ENCODE measurements at places on chromosomes 4 and X. TPM values are rescaled to one million over a fixed set of nuclear protein-coding genes. Genes with fewer than 3 reads are reported as not detected.

DNA sequence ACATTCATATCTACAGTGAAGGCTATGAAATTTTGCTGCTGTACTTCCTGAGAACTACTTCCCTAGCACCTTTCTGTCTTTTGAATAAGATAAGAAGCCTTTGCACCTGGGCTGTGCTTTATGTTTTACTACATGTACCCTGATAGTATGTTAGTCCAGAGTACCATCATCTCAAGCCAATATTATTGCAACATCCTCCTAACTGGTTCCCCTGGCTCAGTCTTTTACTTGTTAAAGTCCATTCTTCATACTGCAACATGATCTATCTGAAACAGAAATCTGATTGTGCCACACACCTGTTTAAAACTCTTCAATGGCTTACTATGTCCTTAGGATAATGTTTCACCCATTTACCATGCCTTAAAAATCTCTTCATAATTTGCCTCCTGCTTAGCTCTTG lies 102.3 kb downstream of the AGTR2 start:
- no peak for DNase-seq
- H3K27ac ChIP-seq = no peak overlapping the region
- H3K27me3 ChIP-seq = no peaks in the 10 kb centered on the region
- H3K4me3 ChIP-seq = no peak overlapping the region
- H3K4me1 ChIP-seq = no peaks in the 10 kb centered on the region

GRCh38 chr4:4323705-4324534 lies 33.9 kb downstream of the ZBTB49 start:
- peak overlapping the region; percentile 49 for H3K27ac ChIP-seq
- no peak overlapping the region for H3K4me3 ChIP-seq
- no peak for DNase-seq

DNA sequence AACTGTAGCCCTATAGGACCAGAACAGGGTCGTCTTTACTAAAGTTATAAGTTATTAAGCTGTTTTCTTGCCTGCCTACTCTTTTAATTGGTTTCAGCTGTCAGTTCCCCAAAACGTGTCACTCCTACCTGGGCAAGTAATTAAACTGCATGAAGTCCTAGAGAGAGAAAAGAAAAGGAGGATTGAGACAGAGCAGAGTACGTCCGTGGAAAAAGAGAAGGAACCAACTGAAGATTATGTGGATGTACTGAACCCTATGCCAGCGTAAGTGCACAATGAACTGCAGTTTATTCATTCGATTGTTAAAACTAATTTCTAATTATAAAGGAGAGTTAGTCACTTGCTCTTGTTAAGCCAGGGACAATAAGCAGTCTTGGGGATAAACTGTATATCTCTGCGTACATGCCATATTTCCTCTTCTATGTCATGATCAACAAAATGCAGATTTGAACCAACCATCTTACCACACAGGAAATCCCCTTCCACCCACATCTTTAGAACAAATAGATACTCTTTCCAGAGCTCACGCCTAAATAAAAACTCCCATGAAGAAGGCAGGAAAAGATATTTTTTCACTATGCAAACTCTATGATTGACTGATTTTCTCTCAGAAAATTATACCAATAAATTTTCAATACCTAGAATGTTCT lies 22.8 kb downstream of the STAP1 start:
- no peak overlapping the region for H3K4me3 ChIP-seq
- peaks cover 28% of the 10 kb centered on the region for H3K4me1 ChIP-seq
- no peaks in the 10 kb centered on the region for H3K36me3 ChIP-seq
- no peak for DNase-seq
- no peak overlapping the region for H3K27ac ChIP-seq

DNA sequence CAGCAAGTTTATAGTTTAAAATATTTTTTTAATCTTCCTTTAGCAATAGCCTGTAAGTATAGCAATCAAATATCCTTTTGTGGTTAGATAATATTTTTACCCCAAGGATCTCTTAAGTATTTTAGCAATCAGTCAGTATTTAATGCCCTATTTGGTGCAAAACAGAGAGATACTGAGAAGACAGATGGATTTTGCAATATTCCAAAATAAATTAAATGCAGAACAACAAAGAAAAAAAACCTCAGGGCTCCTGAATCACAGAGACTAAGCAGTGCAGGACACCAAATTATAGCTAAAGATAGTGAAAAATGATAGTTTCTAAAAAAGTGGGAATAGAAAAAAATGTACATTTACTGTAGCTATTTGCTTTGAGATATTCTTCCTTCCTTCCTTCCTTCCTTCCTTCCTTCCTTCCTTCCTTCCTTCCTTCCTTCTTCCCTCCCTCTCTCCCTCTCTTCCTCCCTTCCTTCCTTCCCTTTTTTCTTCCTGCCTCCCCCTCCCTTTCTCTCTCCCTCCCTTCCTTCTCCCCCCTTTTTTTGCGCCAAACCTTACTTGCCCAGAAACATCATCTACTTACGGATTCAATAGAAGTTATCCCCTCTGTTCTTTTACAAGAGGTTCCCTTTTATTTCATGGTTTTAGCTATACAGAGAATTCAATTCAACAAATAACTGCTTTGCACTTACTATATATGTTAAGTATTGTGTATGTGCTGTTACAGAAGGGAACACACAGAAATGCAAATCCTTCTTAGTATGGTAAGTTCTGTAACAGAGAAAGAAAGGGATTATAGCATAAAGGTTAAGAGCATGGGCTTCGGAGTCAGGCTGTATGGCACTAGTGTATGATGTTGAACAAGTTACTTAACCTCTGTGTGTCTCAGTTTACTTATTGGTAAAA lies 219.0 kb downstream of the CPE start:
- no peaks in the 10 kb centered on the region for H3K4me1 ChIP-seq
- no peaks in the 10 kb centered on the region for H3K36me3 ChIP-seq
- no peak overlapping the region for H3K27ac ChIP-seq
- H3K27me3 ChIP-seq = no peaks in the 10 kb centered on the region
- no peak overlapping the region for H3K4me3 ChIP-seq
- no peak for DNase-seq

DNA sequence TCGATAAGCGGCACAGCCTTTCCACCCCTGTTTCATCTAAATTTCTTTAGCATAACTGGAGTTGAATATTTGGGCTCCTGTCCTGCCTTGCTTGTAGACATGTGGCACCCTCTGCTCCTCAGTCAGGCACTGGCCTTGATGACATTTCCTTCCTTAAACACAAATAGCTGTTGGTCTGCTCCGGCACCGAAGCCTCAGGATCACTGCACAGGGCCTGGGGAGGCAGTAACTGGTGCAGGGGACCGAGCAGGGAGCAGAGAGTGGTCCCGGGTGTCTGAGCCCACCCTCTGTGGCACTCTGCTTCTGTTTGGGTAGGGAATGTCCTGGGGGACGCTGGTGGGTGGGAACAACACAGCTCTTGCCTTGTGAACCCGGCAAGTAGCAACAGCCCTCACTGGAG lies 13.6 kb downstream of the RGS12 start:
- H3K27me3 ChIP-seq = no peaks in the 10 kb centered on the region
- no peak for DNase-seq
- peaks cover 48% of the 10 kb centered on the region for H3K4me1 ChIP-seq
- no peak overlapping the region for H3K4me3 ChIP-seq
- no peak overlapping the region for H3K27ac ChIP-seq
- H3K36me3 ChIP-seq = no peaks in the 10 kb centered on the region

GRCh38 chr4:173424899-173425805 lies 26.2 kb upstream of the SCRG1 start:
- H3K27ac ChIP-seq = no peak overlapping the region
- H3K4me3 ChIP-seq = no peak overlapping the region
- no peaks in the 10 kb centered on the region for H3K27me3 ChIP-seq
- no peaks in the 10 kb centered on the region for H3K36me3 ChIP-seq
- no peak for DNase-seq

GRCh38 chr4:24103434-24104157 lies 213.7 kb upstream of the PPARGC1A start:
- H3K27ac ChIP-seq = no peak overlapping the region
- no peak overlapping the region for H3K4me3 ChIP-seq
- no peaks in the 10 kb centered on the region for H3K4me1 ChIP-seq
- DNase-seq = no peak

GRCh38 chrX:39760930-39761329 lies 336.8 kb downstream of the BCOR start:
- H3K27ac ChIP-seq = no peak overlapping the region
- no peaks in the 10 kb centered on the region for H3K36me3 ChIP-seq
- no peak overlapping the region for H3K4me3 ChIP-seq
- DNase-seq = no peak
- H3K27me3 ChIP-seq = no peaks in the 10 kb centered on the region

- H3K4me3 ChIP-seq = no peak overlapping the region
- no peak overlapping the region for H3K27ac ChIP-seq
- no peaks in the 10 kb centered on the region for H3K4me1 ChIP-seq
- no peaks in the 10 kb centered on the region for H3K27me3 ChIP-seq
- no peak for DNase-seq
- no peaks in the 10 kb centered on the region for H3K36me3 ChIP-seq
These were observed 19.1 kb downstream of the STARD8 start for GRCh38 chrX:68666580-68666979.

DNA sequence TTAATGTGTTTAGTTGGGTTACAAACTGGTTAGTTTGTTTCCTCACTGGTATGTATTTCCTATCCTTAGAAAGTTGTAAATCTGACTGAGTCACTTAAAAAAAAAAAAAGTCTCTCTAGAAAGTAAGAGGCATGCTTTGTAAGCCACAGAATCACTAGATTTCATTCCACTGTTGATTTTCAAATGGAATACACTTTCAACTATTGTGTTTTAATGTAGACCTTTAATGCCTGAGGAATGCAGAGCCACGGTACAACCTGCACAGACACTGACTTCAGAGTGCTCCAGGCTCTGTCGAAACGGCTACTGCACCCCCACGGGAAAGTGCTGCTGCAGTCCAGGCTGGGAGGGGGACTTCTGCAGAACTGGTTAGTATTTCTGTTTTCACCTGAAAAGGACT lies 88.6 kb downstream of the HHIP start:
- no peaks in the 10 kb centered on the region for H3K36me3 ChIP-seq
- no peak overlapping the region for H3K27ac ChIP-seq
- H3K27me3 ChIP-seq = no peaks in the 10 kb centered on the region
- DNase-seq = no peak

- no peak overlapping the region for H3K27ac ChIP-seq
- DNase-seq = no peak
- H3K27me3 ChIP-seq = no peaks in the 10 kb centered on the region
- H3K4me3 ChIP-seq = no peak overlapping the region
- H3K36me3 ChIP-seq = no peaks in the 10 kb centered on the region
These were observed 1186.8 kb downstream of the TECRL start for GRCh38 chr4:63222466-63222865.

DNA sequence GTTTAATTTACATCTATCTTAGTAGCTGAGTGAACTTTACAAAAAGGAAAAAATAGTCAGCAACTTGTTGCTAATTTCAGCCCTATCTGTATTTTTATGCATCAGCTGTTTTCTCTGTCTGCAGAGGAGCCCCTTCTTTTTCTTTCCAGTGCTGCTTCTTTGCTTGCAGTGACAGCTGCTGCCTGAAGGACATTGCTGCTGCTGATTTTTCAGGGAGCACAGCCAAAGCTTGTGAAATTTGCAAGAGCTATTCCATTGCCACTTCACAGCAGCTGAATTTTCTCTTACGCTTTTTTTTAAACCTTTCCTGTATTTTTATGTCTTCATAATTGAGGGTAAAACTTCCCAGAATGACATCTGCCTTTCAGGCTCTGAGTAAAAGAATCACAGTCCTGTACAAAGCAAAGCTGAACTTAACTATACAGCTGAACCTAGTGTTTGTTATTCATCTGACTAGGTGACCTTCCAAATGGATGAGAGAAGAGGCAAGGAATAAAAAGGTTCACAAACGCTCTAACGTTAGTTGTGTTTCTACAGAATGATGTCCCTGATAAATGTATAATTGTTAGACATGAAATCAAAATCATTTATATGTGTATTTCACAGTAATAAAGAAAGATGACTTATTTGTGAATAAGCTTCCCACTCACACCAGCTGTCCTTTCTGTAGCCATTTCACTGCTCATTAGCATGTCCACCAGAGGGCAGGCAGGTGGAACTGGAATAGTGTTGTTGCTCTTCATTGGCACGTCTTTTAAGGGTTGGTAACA lies 541.4 kb downstream of the ADGRL3 start:
- DNase-seq = no peak
- H3K4me1 ChIP-seq = no peaks in the 10 kb centered on the region
- H3K36me3 ChIP-seq = no peaks in the 10 kb centered on the region
- H3K4me3 ChIP-seq = no peak overlapping the region
- no peak overlapping the region for H3K27ac ChIP-seq

DNA sequence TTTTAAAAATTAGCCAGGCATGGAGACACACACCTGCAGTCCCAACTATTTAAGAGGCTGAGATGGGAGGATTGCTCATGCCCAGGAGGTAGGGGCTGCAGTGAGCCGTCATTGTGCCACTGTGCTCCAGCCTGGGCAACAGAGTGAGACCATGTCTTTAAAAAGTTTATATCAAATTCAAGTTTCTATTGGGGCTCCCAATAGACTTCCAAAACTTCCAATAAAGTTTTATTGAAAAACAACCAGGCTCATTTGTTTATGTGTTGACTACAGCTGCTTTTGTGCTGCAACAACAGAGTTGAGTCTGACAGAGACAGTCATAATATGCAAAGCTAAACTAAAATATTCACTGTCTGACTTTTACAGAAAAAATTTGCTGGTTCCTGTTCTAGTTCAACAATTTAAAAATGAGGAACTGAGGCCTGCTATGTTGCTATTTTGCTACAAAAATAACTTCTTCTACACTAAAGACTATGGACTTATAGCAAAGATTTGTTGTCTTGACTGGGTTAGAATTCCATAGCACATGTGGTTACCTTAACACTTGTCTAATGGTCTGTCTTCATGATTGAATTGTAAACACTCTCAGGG lies 63.3 kb upstream of the RELL1 start:
- H3K27me3 ChIP-seq = no peaks in the 10 kb centered on the region
- no peaks in the 10 kb centered on the region for H3K36me3 ChIP-seq
- H3K27ac ChIP-seq = no peak overlapping the region
- H3K4me1 ChIP-seq = peaks cover 6% of the 10 kb centered on the region
- no peak for DNase-seq
- H3K4me3 ChIP-seq = no peak overlapping the region

GRCh38 chr4:113827285-113827684 lies 65.7 kb upstream of the CAMK2D start:
- no peak overlapping the region for H3K4me3 ChIP-seq
- no peak overlapping the region for H3K27ac ChIP-seq
- peaks cover 26% of the 10 kb centered on the region for H3K4me1 ChIP-seq

DNA sequence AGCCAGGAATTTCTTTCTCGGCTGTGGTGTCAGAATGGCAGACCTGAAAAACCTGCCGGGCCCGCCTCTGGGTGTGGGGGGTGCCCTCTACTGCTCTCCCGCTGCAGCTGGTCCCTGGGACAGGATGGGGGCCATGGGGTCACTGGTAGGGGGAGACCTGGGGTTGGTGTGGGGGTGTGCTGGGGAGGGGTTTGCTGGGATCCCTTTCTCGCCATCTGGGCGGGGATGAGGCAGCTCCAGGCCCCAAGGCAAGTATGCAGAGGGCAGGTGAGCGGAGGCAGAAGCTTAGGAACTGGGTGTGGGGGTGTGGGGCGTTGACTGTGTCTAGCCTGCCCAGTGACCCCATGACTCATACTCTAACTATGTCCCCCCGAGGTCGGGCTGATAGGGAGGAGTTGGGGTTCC lies 884 bp downstream of the CCDC120 start:
- no peak overlapping the region for H3K4me3 ChIP-seq
- H3K4me1 ChIP-seq = peaks cover 5% of the 10 kb centered on the region
- no peak overlapping the region for H3K27ac ChIP-seq

SPATA4 gene
- total RNA-seq = not detected

ADRA2C gene
- not detected for total RNA-seq

LONRF3 gene
- total RNA-seq = 1.3 TPM

CD38 gene
- 11.7 TPM for total RNA-seq

RAB40A gene
- total RNA-seq = 0.13 TPM

DMD gene
- total RNA-seq = 0.48 TPM

Data from CD8-positive, alpha-beta memory T cell (primary cell).